NCI-H748 treated with DMSO at 0.1 percent for 48 hours (cell line): ENCODE measurements at places on chromosomes 16 and 17.

GRCh38 chr17:49224198-49224996 lies 6.2 kb downstream of the PHOSPHO1 start:
- DNase-seq, result peak; percentile 37

DNA sequence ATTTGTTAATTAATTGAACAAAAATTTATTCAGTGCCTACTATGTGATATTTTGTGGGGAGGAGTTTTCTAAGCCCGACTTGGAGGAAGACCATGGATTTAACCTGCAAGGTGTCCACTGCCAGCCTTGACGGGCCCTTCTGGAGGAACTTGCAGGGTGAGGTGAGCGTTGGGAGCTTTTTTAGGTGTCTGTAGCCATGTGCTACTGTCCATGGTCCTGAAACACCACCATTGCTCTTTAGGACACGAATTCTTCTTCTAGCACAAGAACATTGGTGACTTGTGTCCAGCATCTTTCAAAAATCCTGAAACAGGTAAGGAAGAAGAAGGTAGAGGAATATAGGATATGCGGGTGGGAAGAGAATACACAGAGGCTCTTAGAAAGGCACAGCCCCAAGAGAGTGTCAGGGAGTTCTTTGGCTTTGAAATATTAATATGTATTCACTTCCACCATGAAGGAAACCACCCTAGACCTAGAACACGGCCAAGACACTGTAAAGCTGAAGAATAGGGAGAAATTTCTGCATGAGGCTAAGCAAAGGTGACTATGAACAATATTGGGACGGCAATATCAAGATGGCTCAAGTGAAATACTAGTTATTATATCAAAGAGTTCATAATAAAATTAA lies 27.9 kb upstream of the OR4D1 start:
- no peak for DNase-seq

GRCh38 chr16:16933861-16934260 lies 536.9 kb downstream of the XYLT1 start:
- no peak for DNase-seq

GRCh38 chr17:45868276-45868675 lies 23.6 kb downstream of the SPPL2C start:
- no peak for DNase-seq

DNA sequence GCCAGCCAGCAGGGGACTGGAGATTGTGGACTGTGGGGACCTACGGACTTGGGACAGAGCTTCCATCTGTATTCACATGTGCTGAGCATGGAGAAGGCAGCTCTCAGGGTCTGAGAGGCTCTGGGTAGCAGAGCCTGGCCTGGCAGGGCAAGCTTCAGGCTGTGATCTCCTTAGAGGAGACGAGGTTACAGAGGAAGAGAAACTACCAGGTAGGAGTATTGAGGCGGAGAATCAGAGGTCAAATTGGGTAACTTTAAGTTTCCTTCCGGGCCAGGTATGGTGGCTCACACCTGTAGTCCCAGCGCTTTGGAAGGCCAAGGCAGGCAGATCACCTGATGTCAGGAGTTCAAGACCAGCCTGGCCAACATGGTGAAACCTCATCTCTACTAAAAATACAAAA lies 8.8 kb downstream of the CTNS start:
- DNase-seq, result no peak

DNA sequence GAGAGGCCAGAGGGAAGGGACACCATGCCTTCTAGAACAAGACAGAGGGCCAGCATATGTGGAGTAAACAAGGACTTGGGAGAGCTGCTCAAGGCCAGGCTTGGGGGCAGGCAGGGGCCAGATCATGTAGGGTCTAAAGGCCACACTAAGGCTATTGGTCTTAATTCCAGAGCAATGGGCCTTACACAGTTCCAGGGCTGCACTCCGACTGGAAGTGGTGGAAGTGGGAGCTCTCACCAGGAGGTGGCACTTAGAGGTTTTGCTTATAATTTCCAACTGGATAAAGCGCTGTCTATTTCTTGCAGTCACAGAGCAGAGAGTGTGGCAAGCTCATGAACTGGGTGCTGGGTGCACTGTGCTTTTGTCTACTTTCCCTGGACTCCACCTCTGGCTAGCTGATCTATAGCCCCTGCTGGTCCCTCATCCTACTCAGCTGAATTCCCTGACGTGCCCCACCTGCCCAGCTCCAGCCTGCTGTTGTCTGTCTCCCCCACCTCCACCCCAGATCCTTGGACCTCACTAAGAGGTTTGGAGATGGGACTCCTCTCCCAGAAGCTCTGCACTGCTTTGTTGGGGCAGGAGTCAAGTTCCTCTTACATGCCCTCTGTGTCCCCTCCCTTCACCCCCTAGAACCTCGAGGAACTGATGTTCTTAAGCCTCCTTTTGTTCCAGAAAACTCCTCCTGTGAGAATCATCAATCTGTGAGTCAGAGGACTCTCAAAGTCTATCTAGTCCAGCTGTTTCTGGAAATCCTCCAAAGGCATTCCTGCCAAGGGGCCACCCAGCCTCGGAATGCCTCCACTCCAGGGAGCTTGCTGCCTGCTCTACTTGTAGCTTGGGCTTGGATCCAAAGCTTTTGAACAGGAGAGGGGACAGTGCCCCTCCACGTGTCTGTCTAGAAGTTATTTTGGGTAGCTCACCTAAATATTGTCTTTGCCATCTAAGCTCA lies 48.1 kb upstream of the KSR1 start:
- DNase-seq, result no peak

DNA sequence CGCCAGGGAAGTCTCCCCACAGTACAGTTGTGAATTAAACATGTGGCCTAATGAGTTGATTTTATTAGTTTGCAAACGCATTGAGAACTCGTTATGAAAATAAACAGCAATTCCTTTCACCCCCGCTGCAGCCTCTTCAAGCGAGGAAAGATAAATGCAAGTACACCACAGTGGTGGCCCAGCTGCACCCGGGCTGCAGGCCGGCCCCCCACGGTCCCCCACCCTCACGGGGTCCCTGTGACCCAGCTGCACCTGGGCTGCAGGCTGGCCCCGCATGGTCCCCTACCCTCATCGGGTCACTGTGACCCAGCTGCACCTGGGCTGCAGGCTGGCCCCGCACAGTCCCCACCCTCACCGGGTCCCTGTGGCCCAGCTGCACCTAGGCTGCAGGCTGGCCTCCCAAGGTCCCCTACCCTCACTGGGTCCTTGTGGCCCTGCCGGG lies 32.2 kb downstream of the SDK2 start:
- DNase-seq, result no peak

DNA sequence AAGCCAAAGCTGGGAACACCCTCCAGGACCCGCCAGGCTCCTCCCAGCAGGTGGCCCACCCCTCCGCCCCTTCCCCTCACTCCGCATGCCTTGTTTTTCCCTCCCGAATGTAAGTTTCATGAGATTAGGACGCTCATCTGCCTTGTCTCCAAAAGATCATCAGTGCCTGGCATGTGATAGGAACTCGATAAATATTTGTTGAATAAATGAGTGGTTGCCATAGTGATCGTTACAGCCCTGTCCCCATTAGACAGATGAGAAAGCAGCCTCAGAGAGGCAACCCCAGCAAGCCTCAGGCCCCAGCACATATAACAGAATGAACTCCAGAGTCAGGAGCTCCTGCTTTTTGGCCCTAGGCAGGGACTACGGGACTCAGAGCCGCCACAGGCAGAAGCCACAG lies 5.0 kb downstream of the CAMKK1 start:
- DNase-seq, result no peak

GRCh38 chr17:61456688-61457225 lies 4.5 kb downstream of the TBX4 start:
- no peak for DNase-seq

GRCh38 chr16:79437764-79438751 lies 162.5 kb downstream of the MAF start:
- no peak for DNase-seq

DNA sequence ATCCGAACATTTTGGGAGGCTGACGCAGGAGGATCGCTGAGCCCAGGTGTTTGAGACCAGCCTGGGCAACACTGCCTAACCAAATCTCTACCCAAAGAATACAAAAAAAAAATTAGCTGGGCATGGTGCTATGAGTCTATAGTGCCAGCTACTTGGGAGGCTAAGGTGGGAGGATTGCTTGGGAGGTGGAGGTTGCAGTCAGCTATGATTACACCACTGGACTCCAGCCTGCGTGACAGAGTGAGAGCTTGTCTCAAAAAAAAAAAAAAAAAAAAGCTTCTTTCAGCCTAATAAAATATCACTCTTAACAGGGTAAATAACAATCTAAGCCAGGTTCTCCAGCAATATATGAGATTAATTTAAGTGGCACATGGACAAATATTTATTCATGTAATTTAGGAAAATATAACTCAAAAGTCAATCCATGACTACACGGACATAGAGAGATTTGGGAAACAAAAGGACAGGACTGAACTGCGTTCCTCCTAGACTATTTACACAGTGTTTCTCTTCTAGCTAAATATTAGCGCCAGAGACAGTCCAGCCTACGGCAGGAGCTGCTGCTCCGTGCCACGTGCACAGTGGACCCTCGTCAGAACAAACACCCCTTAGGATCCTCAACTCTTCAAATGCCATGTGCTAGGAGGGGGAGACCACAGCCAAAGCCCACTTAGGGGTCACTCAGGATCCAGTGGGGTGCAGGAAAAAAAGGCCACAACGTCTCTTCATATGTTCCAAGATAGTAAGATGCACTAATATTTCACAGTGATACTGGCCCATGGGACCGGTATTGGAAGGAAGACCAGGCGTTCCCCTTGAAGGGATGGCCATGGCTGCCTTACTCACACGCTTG lies 8.7 kb downstream of the USP36 start:
- DNase-seq, result no peak

- DNase-seq, result no peak
Measured at GRCh38 chr17:66684261-66684660, 150.7 kb upstream of the CACNG5 start.

- no peak for DNase-seq
Measured at GRCh38 chr17:65531256-65532100, 30.0 kb downstream of the AXIN2 start.

DNA sequence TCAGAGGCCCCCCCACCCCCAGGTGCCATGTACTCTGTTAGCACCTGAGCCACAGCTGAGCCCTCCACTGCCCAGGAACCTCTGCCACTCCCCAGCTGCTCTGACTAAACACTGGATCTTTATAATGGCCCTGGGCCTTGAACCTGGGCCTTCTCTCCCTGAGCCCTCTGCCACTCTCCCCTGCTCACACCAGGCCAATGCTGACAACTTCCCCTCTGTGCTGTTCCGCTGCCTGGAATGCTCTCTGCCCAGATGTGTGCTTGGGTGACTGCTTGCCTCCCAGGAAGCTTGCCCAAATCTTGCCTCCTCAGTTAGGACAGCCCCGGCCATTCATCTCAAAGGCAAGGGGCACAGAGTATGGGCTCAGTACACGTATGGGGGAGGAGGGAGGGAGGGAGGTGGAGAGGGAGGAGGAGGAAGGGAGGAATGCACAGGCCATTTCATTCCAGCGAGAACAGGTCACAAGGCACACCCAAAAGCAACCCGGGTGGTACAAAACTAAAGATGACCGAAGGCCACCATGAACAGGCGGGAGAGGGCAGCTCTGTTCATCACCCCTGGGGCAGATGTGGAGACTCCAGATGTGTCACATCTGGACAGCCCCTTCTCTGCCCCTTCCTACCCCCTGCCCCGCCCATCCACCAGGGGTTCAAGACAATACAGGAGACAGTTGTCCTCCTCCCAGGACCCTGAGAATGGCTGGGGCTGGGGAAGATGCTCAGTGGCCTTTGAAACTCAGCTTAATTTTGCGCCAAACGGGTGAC lies 15.3 kb upstream of the TNFRSF13B start:
- no peak for DNase-seq

- DNase-seq, result no peak
Measured at GRCh38 chr17:40448639-40449261, 5.5 kb downstream of the IGFBP4 start.

DNA sequence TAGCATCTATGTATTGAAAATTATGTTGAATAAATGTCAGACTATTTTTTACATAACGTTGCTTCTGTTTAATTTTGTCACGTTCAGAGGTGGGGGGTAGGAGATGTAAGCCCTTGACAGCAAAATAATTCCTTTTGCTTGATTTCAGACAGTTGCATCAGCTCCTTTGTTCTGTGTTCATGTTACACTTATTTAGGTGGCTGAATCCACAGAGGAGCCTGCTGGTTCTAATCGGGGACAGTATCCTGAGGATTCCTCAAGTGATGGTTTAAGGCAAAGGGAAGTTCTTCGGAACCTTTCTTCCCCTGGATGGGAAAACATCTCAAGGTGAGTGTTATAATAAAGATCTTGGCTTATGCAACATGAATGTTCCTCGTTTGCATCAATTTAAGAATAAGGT lies 4.5 kb downstream of the HERPUD1 start:
- DNase-seq, result no peak

DNA sequence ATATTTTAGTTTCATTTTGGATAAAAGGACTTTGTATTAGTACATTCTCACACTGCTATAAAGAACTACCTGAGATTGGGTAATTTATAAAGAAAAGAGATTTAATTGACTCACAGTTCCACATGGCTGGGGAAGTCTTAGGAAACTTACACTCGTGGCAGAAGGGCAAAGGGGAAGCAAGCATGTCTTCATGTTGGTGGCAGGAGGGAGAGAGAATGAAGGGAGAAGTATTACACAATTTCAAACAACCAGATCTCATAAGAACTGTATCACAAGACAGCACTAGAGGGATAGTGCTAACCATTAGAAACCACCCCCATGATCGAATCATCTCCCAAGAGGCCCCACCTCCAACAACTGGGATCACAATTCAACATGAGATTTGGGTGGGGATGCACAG lies 142.9 kb downstream of the USP31 start:
- no peak for DNase-seq

- DNase-seq, result no peak
Measured at GRCh38 chr16:64362193-64362592, 759.7 kb downstream of the CDH11 start.

GRCh38 chr16:84368308-84368996 lies at the start of gene ATP2C2:
Gene ATP2C2, plus strand, starts transcription at chr16:84368538. Its CDS starts 78 bp downstream, at chr16:84368616.
- peak; percentile 5 for DNase-seq

GRCh38 chr16:17303101-17303500 lies 167.7 kb downstream of the XYLT1 start:
- no peak for DNase-seq

DNA sequence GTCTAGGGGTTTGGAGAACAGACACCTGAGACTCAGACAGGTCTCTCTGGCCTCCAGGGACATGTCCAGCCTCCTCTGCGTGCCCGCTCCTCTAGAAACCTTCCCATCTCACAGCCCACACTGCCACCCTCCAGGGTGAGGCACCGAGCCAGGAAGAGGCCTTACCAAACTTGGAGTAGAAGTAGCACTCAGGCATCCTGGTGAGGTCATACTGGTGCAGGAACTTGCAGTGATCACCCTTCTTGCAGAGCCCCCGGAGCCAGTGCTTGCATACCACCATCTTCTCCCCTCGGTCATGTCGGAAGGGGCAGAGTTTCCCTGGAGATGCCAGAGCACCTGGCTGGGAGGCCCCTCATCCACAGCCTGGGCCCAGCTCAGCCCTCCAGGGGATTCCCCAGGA lies 4.2 kb downstream of the CPSF4L start:
- no peak for DNase-seq

DNA sequence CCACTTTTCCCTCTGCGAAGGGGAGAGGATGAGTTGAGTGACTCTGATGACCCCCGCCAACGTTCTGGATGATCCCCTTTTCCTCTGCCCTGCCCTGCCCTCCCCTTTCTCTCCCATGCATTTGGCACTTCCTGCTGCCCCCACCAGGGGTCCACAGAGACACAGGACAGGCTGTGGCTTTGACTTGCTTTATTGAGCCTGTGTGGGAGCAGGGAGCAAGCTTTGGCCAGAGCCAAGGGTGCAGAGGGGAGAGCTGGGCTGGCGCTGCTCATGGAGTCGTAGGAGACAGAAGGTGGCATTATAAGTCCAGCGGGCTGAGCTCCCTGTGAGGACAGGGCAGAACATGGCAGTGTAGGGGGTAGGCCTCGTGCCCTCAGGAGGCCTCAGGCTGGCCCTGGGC lies 1.6 kb downstream of the PPY start:
- DNase-seq, result no peak

GRCh38 chr16:12009922-12010321 lies 33.4 kb downstream of the SNX29 start:
- DNase-seq, result no peak
